ENCODE measurements at places on chromosomes 11 and 22. TPM values are rescaled to one million over a fixed set of nuclear protein-coding genes. Genes with fewer than 3 reads are reported as not detected.

Gene LUZP2
- not detected for total RNA-seq

Gene MGAT3
- 3.6 TPM for total RNA-seq

- no peak for DNase-seq
Observed at GRCh38 chr11:129115652-129116586, 76.2 kb downstream of the ARHGAP32 start.

DNA sequence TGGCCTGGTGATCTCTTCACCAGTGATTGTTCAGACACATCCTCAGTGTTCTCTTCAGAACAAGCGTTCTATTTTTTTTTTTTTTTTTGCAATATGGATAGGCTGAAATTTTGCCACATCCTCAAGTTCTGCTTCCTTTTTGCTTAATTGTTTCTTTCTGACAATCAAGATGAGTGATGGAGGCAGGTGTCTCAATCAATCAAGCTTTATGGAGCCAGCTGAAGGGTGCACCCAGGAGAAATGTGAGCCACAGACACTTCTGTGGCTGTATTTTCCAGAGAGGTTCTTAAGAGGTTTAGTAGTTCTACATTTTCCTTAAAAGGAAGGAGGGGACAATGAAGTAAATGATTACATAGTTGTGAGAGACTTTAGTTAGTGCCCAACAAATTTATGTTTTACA, 43.9 kb upstream of the ASPHD2 start:
- no peak for DNase-seq

DNA sequence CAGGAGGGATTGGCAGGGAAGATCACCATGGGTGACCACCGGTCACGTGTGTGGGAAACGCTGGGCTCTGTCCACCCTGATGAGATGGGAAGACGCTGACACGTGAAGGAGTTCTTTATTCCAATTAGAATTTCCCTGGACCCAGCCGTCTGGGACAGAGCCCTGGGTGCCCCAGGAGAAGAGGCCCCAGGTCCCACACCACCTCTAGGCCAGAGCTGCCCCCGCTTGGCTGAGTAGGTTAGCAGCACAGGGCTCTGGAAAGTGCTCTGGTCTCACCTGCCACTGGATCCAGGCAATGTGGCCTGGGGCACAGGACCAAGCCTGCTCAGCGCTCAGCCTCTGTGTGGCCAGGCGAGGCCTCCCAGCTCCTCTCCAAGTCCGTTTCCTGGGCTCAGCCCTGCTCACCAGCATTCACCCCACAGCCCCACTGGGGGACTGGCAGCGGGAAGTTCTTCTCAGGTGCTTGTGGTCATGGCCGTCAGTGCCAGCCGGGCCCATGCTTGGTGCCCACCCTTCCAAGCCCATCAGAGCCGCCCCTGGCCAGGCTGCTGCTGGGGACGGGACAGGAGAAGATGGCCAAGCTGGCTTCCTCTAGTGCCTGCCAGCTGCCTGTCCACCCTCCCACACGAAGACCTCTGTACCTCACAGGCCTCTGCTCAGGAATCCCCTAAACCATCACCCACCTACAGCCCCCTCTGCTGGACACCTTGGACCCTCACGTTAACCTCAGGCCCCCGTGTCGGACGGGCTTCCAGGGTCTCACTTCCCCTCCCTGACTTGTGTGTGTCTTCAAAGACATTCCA, 62.5 kb upstream of the FGF3 start:
- no peak for DNase-seq

DNA sequence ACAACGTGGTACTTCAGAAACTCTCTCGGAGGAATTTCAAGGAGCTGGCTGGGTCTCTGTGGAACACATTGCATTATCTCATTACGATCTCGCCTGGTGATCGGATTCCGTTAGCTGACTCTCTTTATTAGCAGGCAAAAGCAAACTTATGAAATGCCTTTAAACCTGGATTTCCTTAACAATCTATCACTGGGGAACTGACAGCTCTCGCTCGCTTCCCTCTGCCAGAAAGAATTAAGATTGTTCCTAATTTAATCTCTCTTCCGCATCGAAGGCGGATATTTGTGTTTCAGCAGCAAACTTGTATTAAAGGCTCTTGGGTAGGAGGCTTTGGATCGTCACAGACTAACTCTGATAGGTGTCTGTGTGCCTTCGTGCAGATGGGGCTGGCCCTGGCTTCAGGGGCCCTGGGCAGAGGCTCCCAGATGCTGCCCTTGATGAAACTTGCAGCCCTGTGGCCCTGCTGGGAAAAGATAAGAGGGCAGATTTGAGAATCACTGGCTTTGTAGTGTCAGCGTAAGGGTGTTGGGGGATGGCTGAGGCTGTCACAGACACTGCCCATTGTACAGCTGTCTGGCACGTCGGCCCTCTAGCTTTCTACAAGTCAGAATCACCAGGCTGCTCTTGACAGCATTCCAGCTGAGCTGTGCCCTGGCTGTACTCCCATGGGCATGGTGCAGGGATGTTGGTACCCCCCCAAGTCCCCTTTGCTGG, 162.2 kb upstream of the NECTIN1 start:
- no peak for DNase-seq

DNA sequence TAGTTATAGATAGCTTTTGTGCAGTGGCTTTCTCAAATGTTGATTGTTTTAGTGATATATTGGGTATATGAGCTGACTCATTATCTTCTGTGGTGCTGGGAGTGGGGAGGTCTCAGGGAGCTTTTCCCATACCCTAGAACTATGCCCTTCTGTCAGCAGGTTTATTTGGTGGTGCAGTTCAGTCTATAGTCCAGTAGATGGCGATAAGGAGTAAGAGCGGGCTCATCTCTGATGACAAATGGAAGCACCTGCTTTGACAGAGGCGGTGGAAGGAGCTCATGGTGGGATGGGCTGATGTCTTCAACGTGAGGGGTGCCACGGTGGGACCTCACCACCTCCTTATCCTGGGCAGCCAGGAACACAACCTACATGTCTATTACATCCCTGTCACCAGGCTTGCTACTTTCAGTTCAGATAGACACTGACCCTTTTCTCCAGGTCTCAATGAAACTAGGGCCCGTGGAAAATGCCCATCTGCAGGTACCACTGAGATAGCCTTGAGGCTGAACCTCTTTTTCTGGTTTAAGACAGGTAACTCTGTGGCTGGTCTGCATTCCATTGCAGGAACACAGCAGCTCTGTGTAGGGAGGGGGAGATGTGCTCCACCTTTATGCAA, 13.0 kb upstream of the OR6A2 start:
- peak; percentile 46 for DNase-seq

- DNase-seq, result no peak
Observed at GRCh38 chr11:124276081-124276480, 19.9 kb downstream of the OR8G5 start.

DNA sequence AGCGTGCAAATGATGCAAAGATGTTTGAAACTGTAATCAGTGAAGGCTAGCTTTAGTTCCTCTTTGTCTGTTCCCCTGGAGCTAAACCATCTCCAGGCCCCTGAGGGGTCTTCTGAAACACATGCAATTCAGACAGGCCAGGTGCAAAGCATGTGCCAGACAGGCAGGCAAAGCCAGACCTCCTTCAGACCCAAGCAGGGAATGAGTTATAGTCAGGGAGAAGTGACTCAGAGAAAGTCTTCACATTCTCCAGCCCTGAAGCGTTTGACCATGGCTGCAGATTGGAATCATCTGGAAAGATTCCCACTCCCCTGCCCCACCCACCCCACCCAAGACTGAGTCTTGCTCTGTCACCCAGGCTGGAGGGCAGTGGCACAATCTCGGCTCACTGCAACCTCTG, 187.0 kb upstream of the ISX start:
- DNase-seq, result no peak

- no peak for DNase-seq
Observed at GRCh38 chr22:35043252-35043933, 22.6 kb upstream of the ISX start.

GRCh38 chr11:2816941-2817421, 68.6 kb downstream of the CDKN1C start:
- DNase-seq, result no peak

GRCh38 chr11:106133529-106133928, 56.1 kb downstream of the AASDHPPT start:
- DNase-seq, result no peak

Gene MMP3
- not detected for total RNA-seq

DNA sequence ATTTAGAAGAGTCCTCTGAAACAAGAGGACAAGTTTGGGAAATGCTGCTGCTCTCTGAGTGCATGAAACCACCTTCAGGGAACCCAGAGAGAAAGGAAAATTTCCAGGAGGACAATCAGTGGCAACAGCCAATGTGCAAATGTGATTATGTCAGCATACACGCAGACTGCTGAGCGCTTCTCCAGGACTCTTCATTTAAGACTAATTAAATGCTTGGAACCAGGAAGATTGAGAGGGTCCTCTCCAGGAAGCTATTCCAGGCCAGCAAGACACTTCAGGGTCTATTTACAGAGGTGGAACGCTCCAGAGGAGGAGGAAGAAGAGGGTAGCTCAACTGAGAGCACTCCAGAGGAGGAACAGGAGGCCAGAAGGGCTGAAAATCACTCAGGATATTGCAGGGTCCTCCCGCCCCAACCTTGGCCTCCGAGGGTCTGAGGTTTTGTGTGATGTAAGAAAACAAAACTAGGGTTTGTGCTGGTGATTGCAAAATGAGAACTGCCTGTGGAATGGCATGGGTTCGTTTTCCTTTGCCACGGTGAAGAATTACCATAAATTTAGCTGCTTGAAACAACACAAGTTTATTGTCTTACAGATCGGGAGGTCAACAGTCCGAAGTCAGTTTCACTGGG, 14.1 kb upstream of the HTR3A start:
- DNase-seq, result no peak

Gene SLC25A17
- 19.0 TPM for total RNA-seq

Gene HIC2
- 4.2 TPM for total RNA-seq

DNA sequence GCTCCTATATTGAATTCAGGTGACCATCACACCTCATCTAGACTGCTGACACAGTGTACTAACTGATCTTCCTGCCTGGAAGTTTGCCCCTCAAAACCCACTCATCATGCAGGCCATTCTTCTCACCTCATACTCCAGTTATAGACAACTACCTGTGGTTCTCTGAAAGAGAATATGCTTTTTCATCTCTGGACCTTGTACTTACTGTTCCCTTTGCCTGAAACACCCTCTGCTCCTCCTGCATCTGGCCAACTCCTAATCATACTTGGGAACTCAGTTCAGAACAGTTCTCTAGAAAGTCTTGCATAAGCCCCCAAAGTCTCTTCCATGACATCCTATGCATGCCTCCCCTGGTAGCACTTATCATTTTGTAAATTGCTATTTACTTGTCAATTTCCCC, 28.2 kb upstream of the P4HA3 start:
- no peak for DNase-seq

DNA sequence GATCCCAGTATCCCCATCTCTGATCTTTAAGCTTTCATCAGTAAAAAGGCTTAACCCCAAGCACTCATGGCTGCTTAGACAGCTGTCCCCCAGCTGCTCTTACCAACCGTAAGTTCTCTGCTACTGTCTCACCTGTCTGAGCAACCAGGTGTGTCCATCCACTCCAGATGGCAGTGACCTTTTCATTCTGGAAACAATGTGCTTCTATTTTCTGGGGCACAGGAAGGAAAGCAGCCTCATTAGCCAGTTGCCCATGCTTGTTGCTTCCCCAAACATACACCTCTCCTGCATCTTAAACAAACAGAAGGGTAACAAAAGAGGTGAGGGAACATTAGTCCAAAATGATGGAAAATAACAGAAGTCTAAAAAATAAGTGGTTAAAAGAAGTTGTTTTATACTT, 24.4 kb downstream of the SERGEF start:
- no peak for DNase-seq

Gene MPZL3
- total RNA-seq, result 28.4 TPM

- peak; percentile 39 for DNase-seq
Observed at GRCh38 chr11:1825039-1825740, 9.6 kb upstream of the SYT8 start.

DNA sequence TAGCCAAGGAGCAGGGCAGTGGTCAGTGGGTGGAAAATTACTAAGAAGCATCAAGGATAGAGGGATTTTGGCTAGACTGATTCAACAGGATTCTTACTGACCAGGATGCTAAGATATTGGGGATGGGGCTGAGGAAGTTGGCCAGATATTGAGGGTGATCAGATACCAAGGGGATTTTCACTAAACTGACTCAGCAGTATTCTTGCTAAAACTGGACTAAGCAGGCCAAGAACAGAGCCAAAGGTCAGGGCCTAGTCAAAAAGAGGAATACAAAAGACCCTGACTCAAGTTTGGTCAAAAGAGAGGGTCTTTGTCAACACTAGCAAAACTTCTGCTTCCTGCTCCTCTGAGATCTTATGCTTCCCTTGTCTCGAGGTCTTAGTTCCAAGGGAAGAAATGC, 38.6 kb upstream of the DEUP1 start:
- DNase-seq, result no peak

Gene RNH1
- 98.4 TPM for total RNA-seq

DNA sequence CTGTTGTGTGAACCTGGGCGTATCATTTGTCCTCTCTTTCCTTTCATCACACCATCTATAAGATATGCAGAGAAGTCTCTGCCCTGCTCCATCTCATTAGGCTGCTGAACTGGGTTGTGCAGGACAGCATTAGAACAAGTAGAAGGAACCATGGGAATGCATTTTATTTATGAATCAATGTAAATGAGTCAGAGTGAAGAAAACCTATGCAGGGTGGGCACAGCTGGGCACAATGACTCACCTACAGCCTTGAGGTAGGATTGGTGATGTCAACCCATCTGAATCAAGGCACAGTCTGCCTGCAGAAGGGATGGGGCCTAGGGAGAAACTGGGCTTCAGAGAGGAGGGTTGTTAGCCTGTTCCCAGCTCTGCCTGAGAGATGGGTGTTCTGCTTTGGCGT, 123.4 kb downstream of the CSNK2A3 start:
- no peak for DNase-seq

- no peak for DNase-seq
Observed at GRCh38 chr11:134358856-134359490, 27.2 kb downstream of the GLB1L2 start.

DNA sequence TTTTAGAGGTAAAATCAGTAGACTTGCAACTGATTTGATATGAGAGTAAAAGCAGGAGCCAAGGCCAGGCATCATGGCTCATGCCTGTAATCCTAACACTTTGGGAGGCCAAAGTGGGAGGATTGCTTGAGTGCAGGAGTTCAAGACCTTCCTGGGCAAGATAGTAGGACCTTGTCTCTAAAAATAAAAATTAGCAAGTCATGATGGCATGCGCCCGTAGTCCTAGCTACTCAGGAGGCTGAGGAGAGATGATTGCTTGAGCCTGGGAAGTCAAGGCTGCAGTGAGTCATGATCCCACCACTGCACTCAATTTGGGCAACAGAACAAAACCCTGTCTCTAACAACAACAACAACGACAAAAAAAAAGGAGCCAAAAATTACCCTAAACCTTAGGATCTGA, 13.5 kb downstream of the SGSM3 start:
- no peak for DNase-seq

Gene CLNS1A
- total RNA-seq, result 89.4 TPM

Gene TUBA8
- 0.42 TPM for total RNA-seq

Measured in activated CD8-positive, alpha-beta memory T cell treated with anti-CD3 and anti-CD28 coated beads, Interleukin-2, amount 10 ng/mL, durations not matched to agents 7 days and 5 days (primary cell).